Urinary bladder (tissue), 4 donors: ENCODE measurements at places on chromosomes 3 and 15.

DNA sequence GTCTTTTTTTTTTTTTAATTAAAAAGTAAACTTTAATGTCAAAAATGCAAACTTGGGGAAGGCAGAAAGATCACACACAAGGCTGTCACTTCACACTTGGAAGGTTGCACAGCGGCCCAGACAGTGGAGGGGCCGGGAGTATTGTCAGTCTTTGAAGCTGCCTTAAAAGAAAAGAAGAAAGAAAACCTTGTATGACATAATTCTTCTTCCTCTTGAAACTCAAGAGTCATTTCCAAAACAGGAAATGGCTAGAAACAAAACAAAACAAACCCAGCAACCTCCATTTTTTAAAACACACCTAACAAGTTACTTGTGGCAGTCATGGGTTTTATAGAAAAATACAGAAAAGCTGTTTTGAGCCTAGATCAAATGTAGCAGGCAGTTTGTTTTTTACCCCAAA lies 68.1 kb upstream of the MAGI1 start:
- DNase-seq = no peak

DNA sequence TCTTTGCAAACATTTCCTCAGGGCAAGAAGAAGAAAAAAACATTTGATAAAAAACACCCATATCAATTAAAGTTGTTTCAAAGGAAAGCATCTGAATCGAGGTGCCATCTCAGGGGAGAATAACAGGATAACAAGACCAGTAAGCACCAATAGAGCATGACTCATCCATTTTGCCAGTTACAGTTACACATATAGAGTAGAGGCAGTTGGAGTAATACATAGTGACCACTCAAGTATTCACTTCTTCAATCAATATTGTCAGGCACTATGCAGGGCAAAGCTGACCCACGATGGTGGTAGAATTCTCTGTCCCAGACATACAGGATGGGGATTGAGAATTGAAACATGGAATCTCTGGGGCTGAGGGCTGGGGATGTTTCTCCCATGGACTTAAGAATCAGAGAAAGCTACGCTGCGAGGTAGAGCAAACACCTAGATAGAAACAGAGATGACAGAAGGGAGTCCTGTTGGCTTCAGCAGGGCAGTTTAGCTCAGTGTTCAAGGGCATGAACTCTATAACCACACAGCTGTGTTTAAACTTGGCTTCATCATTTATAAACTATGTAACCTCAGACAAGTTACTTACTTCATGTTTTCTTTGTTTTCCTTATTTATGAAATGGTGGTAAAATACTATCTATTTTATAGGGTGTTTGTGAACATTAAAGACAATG lies 186.4 kb upstream of the NANOGP8 start:
- DNase-seq = no peak

GRCh38 chr3:154149286-154149685 lies 28.1 kb downstream of the ARHGEF26 start:
- no peak for DNase-seq

DNA sequence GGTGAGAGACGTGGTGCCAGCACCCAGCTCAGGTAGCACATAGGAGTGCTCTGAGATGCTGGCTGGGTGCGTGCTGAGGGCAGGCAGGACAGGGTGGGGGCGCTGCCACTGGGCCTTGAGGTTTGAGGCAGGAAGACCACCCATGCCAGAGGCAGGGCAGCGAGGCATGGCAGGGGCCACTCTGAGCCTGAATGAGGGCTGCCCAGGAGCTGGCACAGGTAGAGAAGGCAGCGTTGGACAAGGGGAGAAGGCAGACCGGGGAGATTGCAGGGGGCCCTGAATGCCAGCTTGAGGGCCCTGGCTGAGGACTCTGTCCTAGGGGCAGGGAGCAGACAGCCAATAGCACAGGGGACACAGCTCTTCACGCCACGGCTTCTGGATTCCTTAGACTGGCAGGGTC lies 50.2 kb downstream of the ADAMTS7 start:
- DNase-seq = no peak

DNA sequence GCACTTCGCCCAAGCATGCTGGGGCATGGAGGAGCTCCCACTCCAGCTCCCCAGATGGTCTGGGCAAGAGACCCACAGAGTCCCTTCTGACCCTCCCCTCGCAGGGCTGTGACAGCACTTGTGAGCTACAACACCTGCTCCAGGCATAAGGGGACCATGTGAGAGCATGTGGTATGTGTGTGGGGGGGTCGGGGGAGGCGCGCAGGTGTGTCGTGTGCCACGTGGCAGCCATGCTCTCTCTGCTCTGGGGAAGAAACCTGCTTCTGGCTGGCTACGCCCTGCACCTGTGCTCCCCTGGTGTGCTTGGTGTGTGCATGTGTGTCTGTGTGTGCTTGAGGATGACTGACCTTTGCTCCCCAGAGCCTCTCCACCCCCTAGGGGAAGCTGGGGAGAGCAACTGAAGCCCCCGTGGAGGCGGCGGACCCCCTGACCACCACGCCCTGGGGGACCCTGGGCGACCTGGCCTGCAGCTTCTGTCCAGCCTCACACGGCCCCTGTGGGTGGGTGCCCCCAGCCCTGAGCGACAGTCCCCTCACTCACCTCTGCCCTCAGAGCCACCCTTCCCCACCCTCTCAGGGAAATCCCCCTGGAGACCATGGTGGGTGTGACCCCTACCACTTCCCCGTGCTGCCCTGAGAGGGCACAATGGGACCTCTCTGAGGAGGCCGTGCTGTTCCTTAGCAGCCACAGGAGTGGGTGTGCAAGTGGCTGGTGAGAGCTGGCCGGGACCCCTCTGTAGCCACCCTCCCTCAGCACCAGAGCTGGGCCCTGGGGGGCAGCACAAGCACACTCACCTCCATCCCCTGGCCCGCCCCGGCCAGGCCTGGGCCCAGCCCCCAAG lies 16.6 kb upstream of the SEC13 start:
- no peak for DNase-seq

- DNase-seq = no peak
Measured at GRCh38 chr3:113660458-113660857, 36.0 kb downstream of the USF3 start.

- no peak for DNase-seq
Measured at GRCh38 chr15:25242957-25243799, 195.6 kb downstream of the UBE3A start.
